ENCODE measurements at places on chromosomes 11 and 22.

DNA sequence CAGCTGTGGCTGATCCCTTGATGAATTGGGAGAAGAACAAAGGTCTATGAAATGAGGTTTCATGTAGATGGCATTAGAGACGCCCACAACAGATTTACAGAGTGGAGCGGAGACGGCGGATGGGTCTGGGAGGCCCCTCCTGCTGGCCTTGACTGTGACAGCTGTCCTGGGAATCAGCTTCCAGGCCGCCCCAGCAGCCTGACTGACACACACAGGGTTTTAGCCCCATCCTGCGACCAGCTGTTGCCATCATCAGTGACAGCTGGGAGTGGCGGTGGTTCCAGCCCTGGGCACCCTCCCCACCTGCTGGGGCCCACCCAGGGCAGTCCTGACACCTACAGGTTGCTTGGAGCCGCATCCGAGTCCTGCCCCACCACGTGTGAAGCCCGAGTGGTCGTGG, 64.0 kb upstream of the PPP6R3 start:
- peak; percentile 87 for DNase-seq

- DNase-seq, result peak; percentile 81
These were observed 7.7 kb downstream of the SLC25A18 start for GRCh38 chr22:17570851-17571631.

- DNase-seq, result no peak
These were observed 102.8 kb upstream of the HSD17B12 start for GRCh38 chr11:43577566-43578264.

DNA sequence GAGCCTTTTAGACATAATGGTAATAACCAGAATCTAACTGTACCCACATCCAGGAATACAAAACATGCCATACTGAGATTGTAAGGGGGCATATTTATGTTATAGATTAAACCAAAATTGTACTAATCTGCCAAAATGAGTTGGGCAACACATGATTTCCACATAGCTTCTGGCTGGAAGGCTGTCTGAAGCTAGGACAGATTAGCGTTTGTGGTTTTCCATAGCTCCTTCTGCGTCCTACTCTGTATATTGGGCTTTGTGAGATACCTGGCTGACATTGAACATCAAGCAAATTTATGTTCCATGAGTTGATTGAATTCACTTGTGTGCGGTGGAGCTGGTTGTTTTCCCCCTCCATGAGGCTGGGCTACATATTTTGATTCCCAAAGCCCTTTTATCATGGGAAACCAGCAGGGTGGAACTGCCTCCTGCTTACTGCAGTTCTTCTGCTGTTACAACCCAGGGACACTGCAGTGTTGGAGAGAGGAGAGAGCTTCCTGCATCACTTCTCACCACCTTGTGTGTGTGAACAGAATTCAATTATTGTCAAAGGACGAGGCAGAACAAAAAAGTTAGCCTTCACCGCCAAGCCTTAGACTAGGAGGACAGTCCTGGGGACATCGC, 114.9 kb downstream of the C11orf91 start:
- DNase-seq, result no peak

DNA sequence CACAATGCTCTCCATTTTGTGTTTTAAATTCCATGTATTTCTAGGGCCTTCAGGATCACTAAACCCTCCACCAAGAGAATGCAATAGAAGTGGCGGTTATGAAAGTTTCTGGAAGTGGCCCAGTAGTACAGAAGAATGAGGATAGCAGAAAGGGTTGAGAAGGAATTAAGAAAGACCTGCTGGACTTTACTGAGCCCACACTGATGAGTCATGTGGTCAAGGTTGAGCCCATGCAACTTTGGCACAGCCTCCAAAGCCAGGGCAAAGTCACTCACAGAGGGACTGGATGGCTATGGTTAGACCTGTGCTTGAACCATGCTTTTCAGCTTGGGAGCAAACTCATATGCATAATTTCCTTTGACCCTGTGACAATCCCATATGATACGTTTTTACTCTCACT, 102.9 kb upstream of the PLET1 start:
- DNase-seq, result no peak

GRCh38 chr11:119906376-119906775, 177.4 kb upstream of the NECTIN1 start:
- no peak for DNase-seq

GRCh38 chr11:45086526-45086925, 59.9 kb upstream of the PRDM11 start:
- DNase-seq, result no peak

GRCh38 chr11:2944530-2944929, 15.3 kb upstream of the PHLDA2 start:
- DNase-seq, result peak; percentile 29

DNA sequence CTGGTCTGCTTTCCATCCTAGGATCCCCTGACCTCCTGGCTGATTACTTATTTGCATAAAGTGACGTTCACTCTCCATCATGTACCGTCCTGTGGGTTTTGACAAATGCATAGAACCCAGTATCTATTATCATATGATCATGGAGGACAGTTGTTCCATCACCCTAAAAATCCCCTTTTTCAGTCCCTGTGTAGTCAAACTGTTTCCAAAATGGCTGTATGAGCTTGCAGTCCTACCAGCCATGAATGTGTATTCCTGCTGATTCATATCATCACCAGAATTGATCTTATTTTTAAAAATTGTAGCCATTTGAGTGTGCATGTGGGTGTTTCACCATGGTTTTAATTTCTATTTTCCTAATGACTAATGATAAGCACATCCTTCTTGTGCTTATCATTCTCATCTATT, 108.8 kb downstream of the MPPED1 start:
- no peak for DNase-seq

DNA sequence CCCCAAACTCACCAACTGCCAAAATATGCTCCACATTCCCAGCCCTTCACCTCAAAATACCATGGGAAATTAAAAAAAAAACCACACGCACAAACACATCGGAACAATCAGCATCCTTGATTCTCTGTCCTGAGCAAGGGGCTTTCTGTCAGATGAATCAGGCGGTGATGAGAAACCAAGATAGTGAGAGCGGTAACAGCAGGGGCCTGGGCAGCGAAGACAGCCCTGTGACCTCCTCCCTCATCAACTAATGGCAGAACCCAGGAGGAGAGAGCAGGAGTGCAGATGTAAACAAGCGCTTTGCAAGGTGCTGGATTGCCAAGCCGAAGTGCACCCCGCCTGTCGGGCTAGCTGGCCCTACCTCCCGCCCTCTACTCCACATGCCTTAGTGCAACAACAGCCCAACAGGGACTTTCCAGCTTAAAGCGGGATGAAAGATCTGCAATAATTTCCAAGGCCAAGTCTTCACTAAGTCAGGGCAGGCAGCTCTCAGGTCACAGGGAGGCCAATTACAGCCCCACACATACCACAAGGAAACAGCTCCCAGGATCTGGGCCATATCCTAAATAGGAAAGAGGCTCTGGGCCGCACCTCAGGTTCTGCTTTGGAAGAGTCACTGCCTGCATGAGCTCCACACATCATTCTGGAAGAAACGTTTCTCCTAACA, 72.2 kb upstream of the BID start:
- DNase-seq, result peak; percentile 86

DNA sequence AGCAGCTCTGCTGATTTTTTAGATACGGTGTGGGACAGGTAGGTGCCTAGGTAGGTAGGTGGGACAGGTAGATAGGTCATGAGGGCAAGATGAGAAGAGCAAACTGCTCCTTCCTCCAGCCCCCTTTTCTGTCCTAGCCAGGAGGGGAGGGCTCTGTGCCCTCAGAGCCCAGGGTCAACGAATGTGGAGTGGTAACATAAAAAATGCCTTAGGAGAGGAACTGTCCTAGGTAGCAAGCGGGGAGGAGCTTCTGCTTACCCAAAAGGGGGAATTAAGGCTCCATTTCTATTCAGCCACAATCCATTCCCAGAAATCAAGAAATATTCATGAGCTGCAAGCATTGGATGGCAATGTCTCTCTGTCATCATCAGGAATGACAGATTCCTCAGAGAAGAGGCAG, 234.8 kb downstream of the GRIK4 start:
- no peak for DNase-seq

DNA sequence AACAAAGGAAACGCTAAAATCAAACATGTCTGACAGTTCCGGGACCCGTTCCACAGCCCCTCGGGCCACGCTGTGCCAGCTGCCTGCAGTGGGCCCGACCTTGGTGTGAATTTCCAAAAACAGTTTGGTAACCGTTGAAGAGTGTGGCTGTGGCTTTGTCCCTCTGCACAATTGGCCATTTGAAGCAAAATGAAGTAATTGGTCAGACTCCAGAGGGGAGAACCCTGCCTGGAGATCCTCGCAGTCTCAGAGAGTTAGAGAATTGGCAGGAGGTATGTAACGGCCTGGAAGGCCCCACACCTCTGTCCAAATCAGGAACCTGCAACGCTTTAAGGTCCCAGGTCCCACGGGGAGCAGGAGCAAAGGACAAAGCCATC, 26.3 kb downstream of the TRMU start:
- DNase-seq, result no peak

- DNase-seq, result peak; percentile 58
These were observed 35.7 kb downstream of the CYB5R2 start for GRCh38 chr11:7637447-7638157.

- no peak for DNase-seq
These were observed 31.4 kb upstream of the VPREB1 start for GRCh38 chr22:22213231-22213630.

- no peak for DNase-seq
These were observed 968 bp downstream of the RHBDD3 start for GRCh38 chr22:29266564-29267461.

- DNase-seq, result no peak
These were observed 852.6 kb upstream of the RAG2 start for GRCh38 chr11:37450613-37451012.

GRCh38 chr11:14089690-14090462, 127.4 kb downstream of the SPON1 start:
- peak; percentile 45 for DNase-seq

- DNase-seq, result no peak
These were observed 114.4 kb downstream of the MPPED1 start for GRCh38 chr22:43526117-43526655.

- DNase-seq, result no peak
These were observed 26.2 kb downstream of the MCM5 start for GRCh38 chr22:35425971-35426800.

DNA sequence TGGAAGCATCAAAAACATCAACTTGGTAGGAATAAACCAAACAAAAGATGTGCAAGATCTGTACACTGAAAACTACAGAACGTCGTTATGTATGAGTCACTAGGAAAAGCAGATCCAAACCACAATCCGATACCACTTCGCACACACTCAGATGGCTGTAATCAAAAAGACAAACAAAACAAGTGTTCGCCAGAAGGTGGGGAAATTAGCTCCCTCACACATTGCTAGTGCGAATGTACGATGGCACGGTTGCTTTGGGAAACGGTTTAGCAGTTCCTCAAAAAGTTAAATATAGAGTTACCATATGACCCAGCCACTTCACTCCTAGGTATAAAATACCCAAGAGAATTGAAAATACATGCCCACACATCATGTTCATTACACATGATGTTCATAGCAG, 14.8 kb upstream of the CARD10 start:
- no peak for DNase-seq

- no peak for DNase-seq
These were observed 178.6 kb downstream of the CNTN5 start for GRCh38 chr11:99199341-99199740.
